ENCODE measurements at places on chromosomes 5 and 9. TPM values are rescaled to one million over a fixed set of nuclear protein-coding genes. Genes with fewer than 3 reads are reported as not detected.

Gene ADAMTS19
- 0.28 TPM for total RNA-seq

Gene DDX31
- 14.0 TPM for total RNA-seq

Gene TMEM8B
- 0.56 TPM for total RNA-seq

Gene DND1
- under 0.01 TPM for total RNA-seq

Gene EIF4E1B
- total RNA-seq: not detected

GRCh38 chr5:118052503-118052902 is 935.8 kb downstream of the DTWD2 start:
- no peak for DNase-seq

DNA sequence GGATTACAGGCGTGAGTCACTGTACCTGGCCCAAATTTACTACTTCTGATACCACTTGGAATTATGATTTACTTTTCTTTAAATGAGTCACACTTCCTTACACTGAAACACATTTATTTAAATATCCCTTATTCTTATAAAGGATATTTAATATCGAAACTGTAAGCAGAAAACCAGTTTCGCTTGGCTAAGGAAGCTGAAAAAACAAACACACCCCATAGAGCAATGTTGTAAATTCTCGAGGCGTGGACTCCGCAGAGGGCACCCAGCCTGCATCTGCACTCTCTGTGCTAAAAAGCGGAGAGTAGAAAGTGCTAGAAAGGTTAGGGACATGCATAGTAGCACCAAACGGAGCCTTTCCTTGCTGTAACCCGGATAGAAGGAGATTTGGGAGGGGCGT is 86.5 kb downstream of the HMCN2 start:
- DNase-seq: no peak

DNA sequence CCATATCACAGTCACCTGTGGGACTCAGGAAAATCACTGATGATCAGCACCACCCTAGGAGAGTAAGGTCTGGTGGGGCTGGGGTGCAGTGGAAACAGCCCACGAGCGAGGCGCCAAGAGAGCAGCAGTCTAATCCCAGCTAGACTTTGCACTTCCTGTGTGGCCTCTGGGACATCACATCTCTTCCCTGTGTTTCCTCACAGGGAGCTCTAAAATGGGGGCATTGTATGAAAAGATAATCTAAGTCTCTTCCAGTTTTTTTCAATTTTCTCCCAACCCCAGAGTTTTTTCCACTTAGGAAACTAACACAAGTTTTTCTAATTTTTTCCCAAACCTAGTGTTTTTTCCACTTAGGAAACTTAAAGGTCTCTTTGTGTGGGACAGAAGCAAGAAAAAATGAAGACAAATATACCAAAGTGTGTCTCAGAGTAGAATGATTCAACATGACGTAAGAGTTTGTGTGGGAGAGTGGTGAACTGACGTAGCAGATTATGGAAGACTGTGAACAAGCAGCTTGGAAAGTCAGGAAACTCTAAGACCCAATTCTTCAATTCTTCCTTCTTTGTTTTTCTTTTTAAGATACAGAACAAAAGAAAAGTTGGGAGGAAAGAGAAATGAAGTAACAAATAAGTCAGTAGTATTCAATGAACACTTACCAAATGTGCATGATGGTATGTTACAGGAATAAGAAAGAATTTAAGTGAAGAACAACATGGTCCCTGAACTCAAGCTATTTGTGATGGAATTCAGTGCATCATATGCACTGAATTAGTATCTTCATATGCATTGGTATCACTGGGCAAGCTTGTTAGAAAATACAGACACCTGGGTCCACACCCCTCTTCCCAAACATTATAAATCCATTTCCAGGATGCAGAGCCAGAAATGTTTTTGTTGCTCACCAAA is 51.3 kb downstream of the LHFPL2 start:
- peak; percentile 97 for DNase-seq

DNA sequence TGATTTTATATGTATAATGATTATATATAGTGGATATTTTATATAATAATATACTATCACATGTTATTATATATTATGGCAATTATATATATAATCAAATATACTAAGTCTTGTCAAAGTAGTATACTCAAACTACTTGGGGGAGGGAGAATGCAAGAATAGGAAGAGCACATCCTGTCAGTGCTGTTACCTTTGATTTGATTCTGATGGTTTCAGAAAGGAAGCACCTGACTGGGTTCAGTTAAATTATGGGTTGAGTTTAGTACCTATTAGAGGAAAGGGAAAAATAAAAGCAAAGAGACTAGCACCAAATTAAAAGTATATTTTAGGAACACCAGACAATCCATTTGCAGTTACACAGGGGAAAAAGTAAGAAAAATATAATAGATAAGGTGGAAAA is 107.6 kb downstream of the GRIA1 start:
- no peak for DNase-seq

- DNase-seq: no peak
Measured at GRCh38 chr5:69498384-69498783, 5.8 kb downstream of the OCLN start.

DNA sequence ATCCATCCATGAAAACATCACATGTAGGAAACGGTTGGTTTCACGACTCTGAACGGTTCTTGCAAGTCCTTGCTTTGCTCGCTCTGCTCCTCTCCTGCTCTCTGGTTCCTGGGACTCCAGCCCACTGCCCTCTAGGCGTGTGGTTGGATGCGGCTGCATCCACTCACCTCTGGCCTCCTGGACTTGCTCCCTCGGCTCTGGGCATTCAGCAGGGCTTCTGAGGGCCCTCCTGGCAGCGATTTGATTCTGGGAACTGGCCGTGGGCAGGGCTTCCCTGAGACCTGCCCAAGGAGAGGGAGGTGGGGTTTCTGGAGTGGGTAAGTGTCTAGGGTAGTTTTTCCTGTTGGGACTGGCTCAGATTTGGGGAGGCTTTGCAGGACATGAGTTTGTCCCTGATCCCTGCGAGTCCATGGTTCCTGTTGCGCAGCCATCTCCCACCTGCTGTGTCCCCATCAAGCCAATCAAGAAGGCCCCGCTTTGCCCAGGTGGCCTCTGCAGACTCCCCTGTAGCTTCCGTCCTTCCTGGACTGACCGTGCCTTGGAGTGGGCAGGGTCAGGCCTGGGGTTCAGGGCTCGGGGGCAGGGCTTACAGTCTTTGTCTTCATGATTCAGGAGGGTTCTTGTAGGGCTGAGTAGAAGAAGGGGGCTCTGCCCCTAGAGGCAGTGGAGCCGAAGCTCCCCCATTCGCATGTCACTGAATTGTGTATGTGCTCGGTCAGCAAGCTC is 192.3 kb downstream of the CACNA1B start:
- no peak for DNase-seq

GRCh38 chr5:53063176-53063575 is 46.4 kb downstream of the MOCS2 start:
- DNase-seq: peak; percentile 43

DNA sequence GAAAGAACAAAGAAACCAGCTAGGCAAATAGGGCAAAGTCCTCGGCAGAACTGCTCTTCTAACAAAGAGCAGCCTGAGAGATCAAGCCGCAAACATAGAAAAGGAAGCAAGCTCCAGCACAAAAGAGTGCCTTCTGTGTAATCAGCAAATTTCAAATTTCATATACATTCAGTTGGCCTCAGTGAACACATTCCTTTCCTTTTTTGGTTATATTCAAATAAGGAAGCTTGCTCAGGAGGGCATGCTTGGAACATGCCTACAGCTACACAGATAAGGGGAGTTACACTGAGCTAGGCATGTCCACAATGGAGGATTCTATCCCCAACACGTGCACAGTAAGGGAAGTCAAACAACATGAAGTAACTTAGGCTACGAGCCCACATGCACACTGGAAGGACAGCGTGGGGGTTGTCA is 23.4 kb downstream of the IL33 start:
- peak; percentile 38 for DNase-seq

DNA sequence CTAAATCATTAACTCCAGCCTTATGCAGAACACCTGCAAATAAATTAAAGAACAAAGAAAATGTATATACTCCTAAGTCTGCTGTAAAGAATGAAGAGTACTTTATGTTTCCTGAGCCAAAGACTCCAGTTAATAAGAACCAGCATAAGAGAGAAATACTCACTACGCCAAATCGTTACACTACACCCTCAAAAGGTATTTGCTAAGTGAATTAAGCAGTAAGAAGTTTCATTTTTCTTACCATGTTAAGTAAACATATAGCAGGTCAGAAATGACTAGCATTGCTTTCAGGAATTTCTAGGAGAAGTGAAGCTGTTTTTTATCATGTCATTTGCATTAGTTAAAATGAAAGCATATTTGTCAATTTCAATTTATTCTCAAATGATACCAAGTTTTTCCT is 92.7 kb downstream of the MELK start:
- peak; percentile 8 for DNase-seq

- DNase-seq: peak; percentile 62
Measured at GRCh38 chr5:175059687-175060211, 335.4 kb downstream of the MSX2 start.

DNA sequence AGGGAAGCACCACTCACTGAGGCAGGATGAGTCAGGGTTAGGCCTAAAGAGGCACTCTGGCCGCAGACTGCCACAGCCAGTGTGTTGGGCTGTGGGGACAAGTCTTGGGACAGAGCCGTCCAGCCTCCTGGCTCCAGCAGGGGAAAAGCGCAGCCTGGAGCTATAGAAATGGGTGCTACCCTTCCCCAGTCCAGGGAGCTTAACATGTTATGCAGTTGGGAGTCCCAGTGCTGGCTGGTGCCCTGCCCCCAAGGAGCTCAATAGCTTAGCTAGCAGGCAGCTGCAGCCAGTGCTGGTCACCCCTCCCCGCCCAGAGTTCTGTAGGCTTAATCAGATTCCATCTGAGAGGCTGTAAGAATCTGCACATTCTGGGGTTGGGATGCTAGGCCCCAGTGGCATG is 399.6 kb upstream of the TUSC1 start:
- no peak for DNase-seq

DNA sequence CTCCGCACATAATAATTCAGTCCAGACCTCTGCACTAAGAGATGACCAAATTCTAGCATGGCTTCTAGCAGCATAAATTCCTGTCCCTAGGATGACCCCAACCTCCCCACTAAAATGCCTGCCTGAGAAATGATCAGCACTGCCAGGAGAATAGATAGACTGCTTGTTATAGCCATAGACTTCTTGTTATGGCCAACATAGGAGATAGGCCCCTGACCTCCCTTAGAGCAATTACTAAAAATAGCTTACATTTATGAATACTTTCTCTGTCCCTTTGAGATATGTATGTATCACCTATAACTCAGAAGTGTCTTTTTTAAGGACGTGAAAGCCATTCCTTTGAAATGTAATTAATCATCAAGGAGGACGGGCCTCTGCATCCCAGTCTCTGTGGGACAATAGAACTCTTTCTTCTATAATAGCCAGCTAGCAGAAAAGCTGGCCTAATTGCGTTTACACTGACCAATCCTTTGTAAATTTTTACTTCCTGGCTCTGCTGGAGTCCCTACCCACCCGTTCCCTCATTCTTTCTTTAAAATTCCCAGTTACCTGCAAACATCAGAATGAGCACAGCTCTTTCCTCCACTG is 1002.7 kb downstream of the CDH18 start:
- DNase-seq: no peak

DNA sequence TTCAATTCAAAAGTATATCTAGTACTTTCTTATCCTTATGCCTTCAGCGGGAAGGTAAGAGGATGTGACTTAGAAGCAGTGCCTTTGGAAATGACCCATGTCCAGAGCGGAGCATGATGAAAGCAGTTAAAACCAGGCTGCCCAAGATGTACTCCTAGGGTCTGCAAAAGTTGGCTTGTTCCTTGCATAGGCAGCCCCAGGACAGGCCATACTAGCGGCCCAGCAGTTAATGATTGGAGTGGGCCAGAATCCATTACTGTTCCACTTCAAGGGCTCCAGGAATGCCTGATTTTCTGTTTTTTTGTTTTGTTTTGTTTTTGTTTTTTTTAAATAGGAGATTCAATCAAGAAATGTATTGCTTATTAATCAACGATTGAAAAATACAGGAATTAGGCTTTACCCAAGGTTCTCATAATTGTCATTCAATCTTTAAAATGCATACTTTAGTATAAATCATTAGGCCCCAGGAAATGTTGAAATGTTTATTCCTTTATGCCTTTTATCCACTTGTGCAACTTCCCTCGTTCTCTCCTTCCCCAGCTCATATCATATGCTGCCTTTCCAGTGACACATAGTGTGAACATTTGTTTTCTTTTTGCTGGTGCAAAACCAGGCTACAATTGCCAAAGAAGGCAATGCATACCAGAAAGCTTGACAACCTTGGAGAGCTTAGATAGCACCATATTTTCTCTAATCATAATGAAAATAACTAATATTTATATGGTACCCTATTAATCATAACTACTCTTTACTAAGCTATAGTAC is 190.8 kb downstream of the ARHGEF28 start:
- peak; percentile 92 for DNase-seq

DNA sequence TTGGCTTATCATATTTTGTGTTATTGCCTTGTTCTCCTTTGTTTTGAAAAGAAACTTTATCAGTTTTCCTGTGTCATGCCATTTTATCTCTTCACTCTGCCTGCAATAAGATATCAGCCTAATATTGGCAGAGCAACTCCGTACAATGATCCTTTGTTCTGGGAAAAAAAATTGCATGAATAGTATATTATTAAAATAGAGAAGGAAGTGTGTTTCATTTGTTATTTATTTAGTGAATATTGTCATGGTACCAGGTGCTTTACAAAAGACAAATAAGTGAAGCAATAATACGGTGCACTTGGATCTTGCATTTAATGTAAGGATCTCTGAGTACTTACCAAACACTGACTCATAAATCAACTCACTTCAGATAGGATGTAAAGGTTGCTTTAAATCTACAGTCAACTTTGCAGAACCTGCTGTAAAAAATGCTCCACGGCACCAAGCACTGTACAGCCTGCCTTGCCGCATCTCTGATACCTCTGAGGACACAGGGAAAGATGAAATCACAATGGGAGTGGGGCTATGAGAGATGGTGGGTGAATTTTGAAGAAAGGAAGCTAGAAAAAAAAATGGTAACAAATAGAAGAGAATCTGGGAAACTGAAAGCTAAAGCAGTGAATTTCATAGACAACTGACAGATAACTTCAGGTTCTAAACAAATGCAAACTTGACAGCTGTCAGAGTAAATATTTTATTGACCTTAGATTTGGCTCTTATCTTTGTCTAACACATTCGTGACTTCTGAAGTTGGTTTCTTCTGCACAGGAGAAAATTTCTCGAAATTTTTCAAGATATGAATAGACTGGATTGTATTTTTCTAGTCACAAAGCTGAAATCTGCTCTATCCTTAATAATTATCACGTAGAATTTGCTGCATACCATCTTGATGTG is 232.1 kb downstream of the ENC1 start:
- no peak for DNase-seq

DNA sequence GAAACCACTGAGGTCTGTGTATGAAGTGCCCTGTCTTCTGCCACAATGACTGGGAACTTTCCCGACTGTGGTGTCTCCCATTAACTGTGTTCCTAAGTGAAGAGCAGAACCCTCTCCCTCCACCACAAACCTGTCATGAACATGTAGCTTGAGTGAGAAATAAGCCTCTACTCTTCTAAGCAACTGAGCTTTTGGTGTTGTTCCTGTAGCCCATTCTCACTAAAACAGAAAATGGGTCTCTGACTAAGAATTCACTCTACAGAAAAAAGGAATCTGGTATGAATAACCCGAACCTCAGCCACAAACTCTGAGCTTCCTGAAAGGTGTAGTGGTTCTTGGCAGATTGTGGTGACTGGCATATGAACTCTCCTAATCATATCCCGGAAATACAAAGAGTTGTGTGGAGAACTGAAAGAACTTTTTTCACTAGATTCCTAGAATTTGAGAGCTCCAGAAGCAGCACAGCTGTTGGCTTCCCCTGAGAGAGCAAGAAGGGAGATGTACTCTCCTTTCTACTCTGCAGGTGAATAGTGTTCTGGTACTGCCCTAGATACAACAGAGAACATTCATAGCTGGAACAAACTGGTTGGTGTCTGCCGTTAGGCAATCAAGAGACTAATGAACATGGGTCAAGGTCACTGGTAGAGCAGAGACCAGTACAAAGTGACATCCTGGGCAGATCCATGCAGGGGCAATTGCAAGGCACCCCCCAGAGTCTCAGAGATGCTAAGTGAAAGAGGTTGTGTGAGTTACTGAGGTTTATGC is 283.8 kb downstream of the PDE4D start:
- DNase-seq: no peak
